Adrenal gland (tissue), 19 donors: ENCODE measurements at places on chromosomes 11 and 22. TPM values are rescaled to one million over a fixed set of nuclear protein-coding genes. Genes with fewer than 3 reads are reported as not detected.
A peak's percentile ranks its signal among the peaks of the same experiment; 100 is the strongest.

DNA sequence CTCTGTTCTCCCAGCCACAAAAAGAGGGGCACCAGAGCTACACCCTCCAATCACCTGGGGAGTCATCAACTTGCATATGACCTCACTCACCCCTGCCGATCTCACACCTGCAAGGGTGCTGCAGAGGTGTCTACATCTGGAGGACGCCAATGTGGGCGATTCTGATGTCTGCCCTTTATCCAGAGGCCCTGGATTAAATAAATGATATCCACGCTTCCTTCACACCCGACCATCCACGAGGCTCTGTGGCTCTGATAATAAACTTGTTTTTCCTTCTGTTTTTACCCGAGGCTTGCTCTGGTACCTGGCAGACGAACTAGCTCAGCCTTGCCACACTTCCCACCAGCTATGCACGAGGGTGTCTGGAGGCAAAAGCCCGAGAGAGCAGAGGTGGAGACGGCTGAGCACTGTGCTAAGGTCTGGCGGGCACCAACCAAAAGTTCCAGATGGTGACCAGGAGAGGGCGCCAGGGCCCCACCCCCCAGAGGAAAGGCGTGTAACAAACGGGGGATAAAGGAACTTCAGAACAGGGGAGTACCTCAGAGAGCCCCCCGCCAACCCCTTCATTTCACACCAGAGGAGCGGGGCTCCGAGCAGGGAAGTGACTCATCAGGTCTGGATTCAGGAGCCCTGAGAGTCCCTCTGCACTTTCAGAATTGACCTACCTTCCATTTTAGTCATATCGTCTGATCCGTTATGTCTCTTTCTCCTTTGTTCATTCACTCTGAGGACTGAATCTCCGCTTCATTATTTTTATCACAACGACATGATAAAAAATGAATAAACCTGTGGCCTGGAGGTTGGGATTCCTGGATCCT lies 13.5 kb downstream of the SCN3B start:
- no peaks in the 10 kb centered on the region for H3K36me3 ChIP-seq
- no peak overlapping the region for H3K4me3 ChIP-seq
- no peak overlapping the region for H3K27ac ChIP-seq
- no peaks in the 10 kb centered on the region for H3K27me3 ChIP-seq
- peak; percentile 36 for DNase-seq
- H3K4me1 ChIP-seq = no peaks in the 10 kb centered on the region

DNA sequence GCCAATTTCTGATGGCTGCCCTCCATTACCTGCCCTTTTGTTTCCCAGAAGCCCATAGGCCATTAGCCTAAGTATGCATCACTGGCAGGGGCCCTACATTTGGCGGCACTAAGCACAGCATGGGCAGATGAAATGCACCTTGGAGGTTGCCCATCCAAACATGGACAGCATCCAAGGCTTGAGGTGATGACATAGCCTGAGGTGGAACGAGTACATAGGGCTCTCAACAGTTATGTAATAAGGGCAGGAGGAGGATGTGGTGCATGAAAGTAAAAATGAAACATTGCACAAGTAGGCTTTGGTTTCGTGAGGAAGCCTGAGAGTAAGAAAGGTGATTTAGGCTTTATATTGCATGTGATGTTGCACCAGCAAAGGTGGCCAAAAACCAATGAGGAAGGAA lies 148.1 kb downstream of the FAM76B start:
- H3K27ac ChIP-seq = no peak overlapping the region
- H3K27me3 ChIP-seq = no peaks in the 10 kb centered on the region
- H3K36me3 ChIP-seq = no peaks in the 10 kb centered on the region
- peak; percentile 24 for DNase-seq
- no peaks in the 10 kb centered on the region for H3K4me1 ChIP-seq

GRCh38 chr22:44524806-44525205 lies 26.8 kb upstream of the RTL6 start:
- H3K4me1 ChIP-seq = no peaks in the 10 kb centered on the region
- no peaks in the 10 kb centered on the region for H3K36me3 ChIP-seq
- no peak for DNase-seq
- no peak overlapping the region for H3K27ac ChIP-seq
- H3K4me3 ChIP-seq = no peak overlapping the region

DNA sequence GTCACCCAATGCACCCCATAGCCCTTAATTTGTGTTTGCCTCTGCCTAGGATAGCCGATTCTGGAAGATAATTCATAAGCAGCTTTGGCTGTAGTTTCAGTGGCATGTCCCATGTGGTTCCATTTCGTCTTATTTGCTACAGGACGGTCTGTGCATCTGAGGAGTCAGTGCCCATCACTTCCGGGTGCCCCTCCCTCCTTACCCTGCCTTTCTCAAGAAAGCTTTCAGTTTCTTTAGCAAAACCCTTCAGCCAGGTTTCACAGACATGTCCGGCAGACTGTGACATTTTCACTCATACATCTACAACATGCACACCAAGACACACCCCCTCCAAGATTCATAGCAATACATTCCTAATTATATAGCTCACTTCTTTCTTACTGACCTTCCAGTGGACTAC lies 14.3 kb downstream of the TP53AIP1 start:
- H3K36me3 ChIP-seq = no peaks in the 10 kb centered on the region
- DNase-seq = no peak
- no peaks in the 10 kb centered on the region for H3K4me1 ChIP-seq
- H3K4me3 ChIP-seq = no peak overlapping the region
- H3K27me3 ChIP-seq = no peaks in the 10 kb centered on the region

DNA sequence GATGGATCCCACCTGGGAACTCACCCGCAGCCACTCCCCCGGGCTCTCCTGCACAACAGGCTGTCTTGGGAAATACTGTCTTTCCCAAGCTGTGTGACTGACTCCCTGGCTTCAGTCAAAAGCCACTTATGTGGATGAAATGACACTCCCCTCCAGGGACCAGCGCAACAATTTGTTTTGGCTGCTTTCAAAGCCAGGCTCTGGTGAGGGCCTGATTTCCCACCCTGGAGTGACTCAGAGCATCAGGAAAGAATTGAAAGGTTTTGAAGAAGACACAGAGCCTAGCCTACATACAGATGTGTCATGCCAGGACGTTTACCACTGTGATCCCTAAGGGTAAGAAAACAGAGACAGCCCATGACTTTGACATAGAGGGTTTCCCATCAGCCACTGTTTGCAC lies 550.5 kb downstream of the MIAT start:
- no peaks in the 10 kb centered on the region for H3K4me1 ChIP-seq
- DNase-seq = no peak
- H3K36me3 ChIP-seq = no peaks in the 10 kb centered on the region
- no peak overlapping the region for H3K4me3 ChIP-seq
- H3K27ac ChIP-seq = no peak overlapping the region

DNA sequence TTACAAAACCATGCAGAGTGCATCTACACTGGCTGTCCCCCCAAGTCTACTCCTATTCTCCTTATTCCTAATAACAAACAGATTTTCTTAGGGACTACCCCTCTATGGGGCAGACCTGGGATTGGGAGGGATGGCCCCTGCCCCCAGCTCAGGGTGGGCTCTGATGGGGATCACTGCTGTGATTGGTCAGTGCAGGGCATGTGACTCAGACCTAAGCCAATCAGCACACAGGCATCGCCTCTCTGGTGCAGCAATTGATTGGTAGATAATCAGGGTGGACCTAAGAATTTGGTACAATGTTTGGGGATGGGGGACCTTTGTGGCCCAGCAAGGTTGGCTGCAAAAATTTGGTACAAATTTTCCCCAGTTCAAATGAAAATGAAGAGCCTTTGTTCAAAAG lies 57.2 kb upstream of the SHANK2 start:
- no peaks in the 10 kb centered on the region for H3K27me3 ChIP-seq
- no peaks in the 10 kb centered on the region for H3K4me1 ChIP-seq
- no peak overlapping the region for H3K4me3 ChIP-seq
- DNase-seq = no peak
- H3K36me3 ChIP-seq = no peaks in the 10 kb centered on the region
- H3K27ac ChIP-seq = no peak overlapping the region

DNA sequence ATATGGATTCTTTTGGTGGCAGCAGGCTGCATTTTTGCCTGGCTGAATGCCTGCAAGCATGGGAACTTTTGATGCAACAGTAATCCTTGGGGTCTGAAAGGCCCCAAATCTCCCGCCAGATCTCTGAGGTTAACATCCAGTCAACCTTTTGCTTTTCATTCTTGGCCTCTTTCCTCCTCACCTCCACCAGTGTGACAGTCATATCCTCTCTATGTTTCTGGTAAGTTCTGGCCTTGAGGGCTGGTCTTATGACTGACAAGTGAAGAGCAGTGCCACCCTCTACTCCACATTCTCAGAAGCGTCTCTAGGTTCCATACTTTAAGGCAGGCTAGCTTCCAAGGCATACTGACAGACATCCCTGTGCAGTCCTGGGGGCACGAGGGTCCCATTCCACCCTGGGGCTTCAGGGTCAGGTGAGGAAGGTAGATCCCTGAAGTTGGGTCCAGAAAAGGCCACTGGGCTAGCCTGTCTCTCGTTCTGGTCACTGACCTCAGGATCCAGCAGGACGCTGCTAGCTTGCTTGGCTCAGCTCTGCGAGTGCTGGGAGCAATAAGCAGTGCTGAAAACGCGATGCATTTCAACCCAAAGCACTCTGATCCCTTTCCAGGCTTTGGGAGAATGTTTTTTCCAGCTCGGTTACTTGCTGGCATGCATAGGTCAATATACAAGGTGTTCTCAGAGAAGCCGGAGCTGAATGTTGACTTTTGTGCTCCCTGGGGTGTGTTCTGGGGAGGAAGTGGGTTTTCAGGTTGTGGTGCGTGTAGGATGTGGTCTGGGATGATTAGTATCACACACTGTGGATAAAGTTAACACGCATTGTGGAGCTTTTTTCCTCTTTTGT lies 75.2 kb downstream of the PTPRJ start:
- H3K4me3 ChIP-seq = no peak overlapping the region
- peaks cover 4% of the 10 kb centered on the region for H3K4me1 ChIP-seq
- DNase-seq = no peak
- H3K27me3 ChIP-seq = no peaks in the 10 kb centered on the region

DNA sequence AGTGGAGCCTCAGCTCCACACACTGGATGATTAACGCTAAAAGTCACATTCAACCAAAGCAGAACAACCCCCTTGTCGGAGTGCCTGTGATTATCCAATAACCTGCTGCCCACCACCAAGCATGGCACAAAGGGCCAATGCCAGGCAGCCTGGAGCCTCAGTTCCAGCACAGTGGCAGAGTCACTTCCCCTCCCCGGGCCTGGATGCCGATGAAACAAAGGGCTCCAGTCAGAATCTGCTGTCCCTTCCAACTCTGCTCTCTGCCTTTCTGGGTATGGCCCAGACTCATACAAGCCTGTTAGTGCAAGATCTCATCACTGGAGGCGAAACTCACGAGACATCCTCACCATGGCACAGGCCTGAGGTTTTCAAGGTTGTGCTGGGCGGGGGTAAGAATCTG lies 52.1 kb downstream of the CLTCL1 start:
- no peak overlapping the region for H3K27ac ChIP-seq
- no peaks in the 10 kb centered on the region for H3K27me3 ChIP-seq
- no peak for DNase-seq
- no peaks in the 10 kb centered on the region for H3K4me1 ChIP-seq

- H3K27me3 ChIP-seq = no peaks in the 10 kb centered on the region
- H3K4me3 ChIP-seq = peak overlapping the region; percentile 62
- H3K36me3 ChIP-seq = no peaks in the 10 kb centered on the region
- H3K27ac ChIP-seq = peak overlapping the region; percentile 96
- DNase-seq = peak; percentile 51
Observed at GRCh38 chr22:17159504-17159951, 451 bp upstream of the HDHD5 start.

DNA sequence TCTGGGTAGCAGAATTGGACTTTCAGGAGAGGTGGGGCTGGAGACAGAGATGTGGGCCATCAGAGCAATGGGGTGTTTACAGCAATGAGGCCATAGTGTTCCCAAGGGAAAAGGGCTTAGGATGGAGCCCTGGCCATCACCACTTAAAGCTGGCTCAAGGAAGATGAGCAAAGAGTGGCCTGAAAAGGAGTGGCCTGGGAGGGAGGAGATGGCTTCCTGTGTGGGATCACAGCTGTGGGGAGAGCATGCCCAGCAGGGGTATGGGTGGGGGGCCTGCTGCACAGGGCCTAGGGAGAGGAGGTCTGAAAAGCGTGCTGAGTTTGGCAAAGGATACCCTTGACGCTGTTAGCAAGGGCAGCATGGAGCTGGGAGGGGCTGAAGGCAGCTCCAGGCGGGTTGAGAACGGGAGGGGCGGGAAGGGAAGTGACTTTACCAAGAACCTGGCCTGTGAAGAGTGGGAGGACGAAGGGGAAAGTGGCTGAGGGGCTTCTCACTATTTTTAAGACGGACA lies 13.9 kb downstream of the LRRC32 start:
- H3K4me3 ChIP-seq = no peak overlapping the region
- no peaks in the 10 kb centered on the region for H3K36me3 ChIP-seq
- DNase-seq = no peak
- H3K27ac ChIP-seq = no peak overlapping the region
- peaks cover 11% of the 10 kb centered on the region for H3K4me1 ChIP-seq

DNA sequence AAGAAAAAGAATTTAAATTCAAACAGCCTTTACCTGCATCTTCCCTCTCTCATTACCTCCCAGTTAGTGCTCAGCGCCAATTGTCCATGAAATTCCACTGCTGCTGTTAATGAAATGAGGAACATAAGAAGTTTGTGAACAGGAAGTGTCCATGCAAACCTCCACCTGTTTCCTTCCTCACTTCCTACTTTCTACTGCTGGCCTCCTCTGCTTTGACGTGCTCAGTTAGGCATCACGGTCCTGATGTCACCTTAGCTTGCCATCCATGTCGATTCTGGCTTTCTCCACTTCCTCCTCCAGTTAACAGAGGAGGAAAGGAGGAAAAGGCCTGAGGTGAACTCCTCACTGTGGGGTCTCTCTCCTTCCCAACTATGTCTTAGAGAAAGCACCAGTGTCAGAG lies 26.9 kb upstream of the HTR3A start:
- DNase-seq = no peak
- H3K4me1 ChIP-seq = no peaks in the 10 kb centered on the region
- no peak overlapping the region for H3K4me3 ChIP-seq
- H3K27me3 ChIP-seq = peaks cover 3% of the 10 kb centered on the region
- H3K36me3 ChIP-seq = no peaks in the 10 kb centered on the region

GRCh38 chr11:3123761-3124733 lies 41.1 kb downstream of the OSBPL5 start:
- peak; percentile 95 for DNase-seq
- no peak overlapping the region for H3K4me3 ChIP-seq
- no peaks in the 10 kb centered on the region for H3K36me3 ChIP-seq
- no peak overlapping the region for H3K27ac ChIP-seq

- no peak overlapping the region for H3K27ac ChIP-seq
- no peak overlapping the region for H3K4me3 ChIP-seq
- H3K4me1 ChIP-seq = no peaks in the 10 kb centered on the region
- DNase-seq = no peak
- no peaks in the 10 kb centered on the region for H3K36me3 ChIP-seq
Observed at GRCh38 chr11:36703055-36703404, 105.0 kb upstream of the RAG2 start.

PATE2 gene
- 0.39 TPM for total RNA-seq

MEI1 gene
- total RNA-seq = 3.7 TPM

MIOX gene
- not detected for total RNA-seq

BTG4 gene
- not detected for total RNA-seq

ADM2 gene
- 0.14 TPM for total RNA-seq

CEP126 gene
- total RNA-seq = 3.3 TPM

TREH gene
- not detected for total RNA-seq

EMID1 gene
- total RNA-seq = 13.8 TPM

FOSL1 gene
- total RNA-seq = 4.8 TPM
